ENCODE measurements at places on chromosomes 2 and 18. TPM values are rescaled to one million over a fixed set of nuclear protein-coding genes. Genes with fewer than 3 reads are reported as not detected.

The DOK1 gene
- total RNA-seq: 116 TPM

The FTCDNL1 gene
- 0.59 TPM for total RNA-seq

The CIDEA gene
- 0.13 TPM for total RNA-seq

The CDK15 gene
- 1.5 TPM for total RNA-seq

The PXDN gene
- total RNA-seq: 430 TPM

Data from smooth muscle cell of the pulmonary artery (primary cell).